ENCODE measurements at places on chromosomes 2 and 18.

- DNase-seq: no peak
Measured at GRCh38 chr2:48306409-48307284, 223.3 kb upstream of the STON1 start.

- no peak for DNase-seq
Measured at GRCh38 chr2:64115808-64116598, 28.2 kb downstream of the PELI1 start.

- no peak for DNase-seq
Measured at GRCh38 chr2:60717691-60718090, 38.4 kb upstream of the PAPOLG start.

DNA sequence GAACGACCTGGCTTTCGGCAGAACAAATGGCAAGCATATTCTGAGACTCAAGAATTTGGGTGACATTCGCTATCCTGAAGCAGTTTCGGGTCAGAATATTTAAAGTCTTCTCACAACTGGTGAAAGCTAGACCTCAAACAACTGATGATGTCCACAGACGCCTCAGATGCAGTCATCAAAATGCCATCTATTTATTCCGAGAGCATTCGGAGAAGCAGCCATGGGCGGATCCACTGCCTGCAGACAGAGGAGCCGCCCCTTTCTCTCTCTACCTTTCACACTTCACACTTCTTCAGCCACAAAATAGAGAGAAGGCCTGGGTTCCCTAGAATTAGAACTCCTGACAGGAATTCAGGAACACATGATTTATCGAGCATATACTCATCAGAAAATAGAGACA, 65.8 kb upstream of the CREB1 start:
- DNase-seq: no peak

GRCh38 chr2:174158003-174158402, 90.3 kb downstream of the OLA1 start:
- no peak for DNase-seq

GRCh38 chr2:119290859-119291587, 67.4 kb downstream of the STEAP3 start:
- DNase-seq: peak; percentile 84

DNA sequence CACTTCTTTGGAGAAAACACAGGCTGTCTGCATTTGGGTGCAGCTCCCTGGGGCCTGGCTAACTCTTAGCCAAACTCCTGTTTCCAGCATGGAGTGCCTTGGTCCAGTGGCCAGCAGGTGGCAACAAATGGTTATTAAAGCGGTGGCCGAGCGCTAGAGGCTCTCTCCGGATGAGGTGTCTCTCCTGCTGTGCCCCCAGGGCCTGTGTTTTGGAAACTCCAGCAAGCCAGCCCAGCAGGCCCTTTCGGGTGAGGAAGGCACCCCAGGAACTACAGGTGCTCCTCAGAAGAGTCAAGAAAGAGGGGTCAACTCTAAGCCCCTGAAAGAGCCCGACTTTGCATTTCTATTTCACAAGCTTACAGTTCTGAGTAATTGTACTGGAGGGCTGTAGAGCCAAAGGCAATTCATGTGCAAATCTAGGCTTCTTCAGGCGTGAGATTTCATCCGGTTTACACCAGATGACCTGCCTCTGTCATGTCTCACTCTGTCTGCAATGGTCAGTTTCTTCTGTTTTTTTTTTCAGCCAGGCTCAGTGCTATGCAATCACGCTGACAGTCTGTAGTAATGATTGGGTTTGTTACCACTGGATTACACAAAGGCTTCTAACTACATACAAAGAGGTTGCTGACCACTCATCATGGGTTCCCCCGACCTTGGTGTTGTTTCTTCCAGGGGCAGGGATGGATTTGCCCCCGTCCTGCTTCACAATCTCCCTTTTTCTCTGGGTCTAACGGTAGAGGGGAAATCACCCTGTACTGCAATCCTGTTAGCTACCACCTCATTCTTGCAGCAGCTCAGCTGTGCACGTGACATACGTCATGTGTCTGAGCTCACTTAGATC, 7.6 kb upstream of the CHRNA1 start:
- DNase-seq: peak; percentile 87

GRCh38 chr2:235866373-235866772, 301.8 kb downstream of the GBX2 start:
- DNase-seq: no peak

DNA sequence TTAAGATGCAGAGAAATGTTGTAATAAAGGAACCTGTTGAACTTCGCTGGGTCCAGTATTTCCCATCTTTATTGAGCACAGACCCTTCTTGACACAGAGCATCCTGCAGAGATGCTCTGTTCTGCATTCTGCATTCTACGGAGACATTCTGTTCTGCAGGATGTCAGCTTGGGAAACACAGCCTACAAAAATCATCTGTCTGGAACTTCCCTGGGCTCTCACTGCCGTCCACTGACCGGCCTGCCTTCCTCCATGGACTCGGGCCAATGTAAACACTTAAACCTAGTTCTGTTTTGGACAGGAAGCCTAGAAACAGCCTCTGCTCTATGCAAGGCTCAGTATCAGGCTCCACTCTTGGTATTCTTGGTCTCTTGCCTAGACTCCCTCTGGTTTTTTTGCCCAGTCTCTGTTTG, 90.0 kb upstream of the PPP1CB start:
- DNase-seq: peak; percentile 76

- no peak for DNase-seq
Measured at GRCh38 chr18:51330148-51330547, 132.7 kb upstream of the MEX3C start.

- DNase-seq: no peak
Measured at GRCh38 chr2:191789796-191790195, 57.1 kb downstream of the CAVIN2 start.

DNA sequence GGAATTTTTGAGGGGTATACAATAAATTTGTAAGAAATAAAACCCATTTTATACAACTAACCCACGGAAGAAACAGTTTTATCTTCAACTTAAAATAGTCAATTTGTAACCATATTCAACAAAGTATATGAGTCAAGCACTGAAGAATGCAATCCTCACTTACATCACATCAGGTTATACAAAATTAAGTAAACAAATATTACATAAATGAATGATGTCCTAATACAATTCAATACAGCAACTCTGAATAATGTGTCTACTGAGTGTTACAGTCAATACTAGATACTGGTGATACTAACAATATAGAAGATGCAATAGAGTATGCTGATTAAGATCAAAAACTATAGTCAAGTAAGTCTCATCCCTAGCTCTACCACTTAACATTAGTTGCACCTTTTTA, 58.6 kb downstream of the FANCL start:
- DNase-seq: no peak

DNA sequence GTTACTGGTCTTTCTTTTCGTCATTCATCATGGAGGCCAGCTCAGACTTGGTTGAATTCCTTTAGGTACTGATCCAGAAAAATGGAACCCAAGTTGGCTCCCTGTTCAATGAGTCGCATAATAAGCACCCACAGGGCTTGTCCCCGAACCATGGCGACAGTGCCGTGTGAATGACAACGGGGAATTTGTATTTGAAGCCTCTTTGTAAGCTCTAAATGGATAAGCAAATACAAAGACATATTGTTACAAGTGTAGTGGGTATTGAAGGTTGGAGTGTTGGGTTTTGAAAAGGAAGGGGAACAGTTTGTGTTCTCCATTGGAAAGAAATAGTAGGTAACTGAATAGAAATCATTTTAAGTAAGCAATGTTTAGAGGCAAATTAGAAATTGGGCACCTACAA, 288.9 kb downstream of the SLC4A3 start:
- DNase-seq: no peak
